ENCODE measurements at places on chromosomes 11 and 22.

GRCh38 chr11:33227578-33228261 is 29.5 kb upstream of the HIPK3 start:
- no peak for DNase-seq

GRCh38 chr11:2302306-2302895 is 588 bp downstream of the TSPAN32 start:
- DNase-seq: no peak

DNA sequence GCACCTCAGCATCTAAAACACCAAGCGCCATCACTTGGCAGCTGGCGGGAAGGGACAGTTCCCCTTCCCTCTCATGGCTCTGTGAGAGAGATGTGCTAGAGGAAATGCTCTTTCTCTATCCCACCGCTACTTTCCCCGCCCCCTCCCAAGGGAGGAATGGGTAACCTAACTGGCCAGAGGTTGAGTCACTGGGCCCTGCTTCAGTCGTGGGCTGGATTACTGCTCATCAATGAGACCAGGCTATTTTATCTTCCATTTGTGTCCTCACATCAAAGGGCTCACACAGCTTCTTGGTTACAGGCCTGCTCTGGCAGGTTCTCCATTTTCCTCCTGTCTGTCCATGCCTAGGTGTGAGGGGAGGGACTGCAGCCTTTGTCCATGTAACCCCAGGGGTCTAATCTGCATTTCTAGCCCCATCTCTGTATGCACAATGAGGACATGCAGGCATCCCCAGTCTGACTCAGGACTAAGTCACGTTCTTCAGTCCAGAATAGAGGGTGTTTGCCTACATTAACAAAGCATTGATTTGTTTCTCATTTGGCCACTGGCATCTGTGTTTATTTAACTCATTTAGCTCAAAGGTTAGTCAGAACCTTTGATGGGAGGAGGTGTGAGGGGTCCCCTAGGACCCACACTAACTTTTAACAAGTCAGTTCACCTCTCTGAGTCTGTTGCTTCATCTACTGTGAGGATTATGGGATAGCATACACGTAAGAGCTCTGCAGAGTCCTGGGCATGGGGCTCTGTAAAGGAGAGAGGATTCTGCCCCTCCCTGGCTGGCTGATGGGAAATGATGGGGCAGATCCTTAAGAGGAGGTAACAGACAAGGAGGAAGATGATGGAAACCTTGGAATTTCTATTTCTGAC is 99.1 kb downstream of the XRRA1 start:
- no peak for DNase-seq

GRCh38 chr11:111476366-111476765 is 35.8 kb downstream of the BTG4 start:
- DNase-seq: no peak

GRCh38 chr11:9972989-9973388 is 309.1 kb downstream of the SWAP70 start:
- DNase-seq: no peak

DNA sequence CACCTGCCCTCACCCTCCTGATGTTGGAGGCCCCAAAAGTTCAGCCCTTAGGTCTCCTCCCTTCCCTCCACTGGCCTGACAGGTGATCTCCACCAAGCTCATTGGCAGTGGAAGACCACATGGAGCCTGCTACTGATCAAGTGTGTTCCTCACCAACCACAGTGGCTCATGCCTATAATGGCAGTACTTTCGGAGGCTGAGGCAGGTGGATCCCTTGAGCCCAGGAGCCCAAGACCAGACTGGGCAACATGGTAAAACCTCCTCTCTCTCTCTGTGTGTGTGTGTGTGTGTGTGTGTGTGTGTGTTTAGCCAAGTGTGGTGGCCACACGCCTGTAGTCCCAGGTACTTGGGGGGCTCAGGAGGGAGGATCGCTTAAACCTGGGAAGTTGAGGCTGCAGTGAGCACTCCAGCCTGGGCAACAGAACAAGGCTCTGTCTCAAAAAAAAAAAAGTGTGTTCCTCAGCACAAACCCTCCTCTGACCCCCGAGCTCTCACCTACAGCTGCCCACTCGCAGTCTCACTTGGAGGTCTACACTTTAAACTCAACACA is 4.3 kb upstream of the YPEL1 start:
- no peak for DNase-seq

GRCh38 chr11:72363112-72363511 is 71.2 kb downstream of the CLPB start:
- no peak for DNase-seq

DNA sequence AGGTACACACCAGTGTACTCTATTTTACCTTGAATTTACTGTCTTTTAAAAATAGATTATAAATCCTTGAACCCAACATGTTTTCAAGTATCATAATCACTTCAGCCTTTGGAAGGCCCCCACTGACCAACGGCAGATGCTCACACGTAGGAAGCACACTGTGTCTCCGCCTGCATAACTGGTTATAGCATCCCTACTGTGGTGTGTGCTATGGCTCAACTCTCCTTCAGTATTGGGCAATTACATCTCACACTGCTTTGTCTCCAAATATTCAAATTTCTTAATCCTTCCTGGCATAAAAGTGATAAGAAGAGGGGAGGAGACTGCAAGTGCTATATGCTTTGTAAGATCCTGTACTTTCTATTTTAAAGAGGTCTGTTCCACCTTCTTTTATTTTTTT is 165.7 kb downstream of the CADM1 start:
- no peak for DNase-seq

DNA sequence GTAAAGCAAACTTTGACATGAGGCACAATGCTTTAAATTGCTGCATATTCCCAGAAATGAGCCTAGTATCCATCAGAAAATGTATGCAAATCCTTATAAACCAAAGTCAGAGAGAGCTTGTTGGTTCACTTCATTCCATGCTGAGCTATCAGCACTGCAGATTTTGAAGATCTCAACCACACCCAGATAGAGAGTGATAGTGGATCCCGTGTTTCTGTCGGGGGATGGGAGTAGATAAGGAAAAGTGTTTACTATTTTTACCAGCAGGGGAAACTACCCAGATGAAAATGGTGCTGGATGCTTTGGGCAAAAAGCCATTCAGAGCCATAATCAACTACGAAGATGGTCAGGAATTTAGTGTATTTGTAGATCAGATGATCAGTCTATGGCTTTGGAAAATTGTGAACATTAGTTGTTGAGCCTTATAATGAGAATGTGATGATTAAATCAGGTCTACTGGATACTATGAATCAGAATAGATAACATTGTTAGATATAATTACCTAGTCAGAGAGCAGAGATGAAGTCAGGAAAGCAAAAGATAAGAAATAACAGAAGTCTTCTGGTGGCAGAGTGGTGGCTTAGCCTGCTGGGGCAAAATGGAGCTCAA is 10.8 kb downstream of the OR51B6 start:
- no peak for DNase-seq

DNA sequence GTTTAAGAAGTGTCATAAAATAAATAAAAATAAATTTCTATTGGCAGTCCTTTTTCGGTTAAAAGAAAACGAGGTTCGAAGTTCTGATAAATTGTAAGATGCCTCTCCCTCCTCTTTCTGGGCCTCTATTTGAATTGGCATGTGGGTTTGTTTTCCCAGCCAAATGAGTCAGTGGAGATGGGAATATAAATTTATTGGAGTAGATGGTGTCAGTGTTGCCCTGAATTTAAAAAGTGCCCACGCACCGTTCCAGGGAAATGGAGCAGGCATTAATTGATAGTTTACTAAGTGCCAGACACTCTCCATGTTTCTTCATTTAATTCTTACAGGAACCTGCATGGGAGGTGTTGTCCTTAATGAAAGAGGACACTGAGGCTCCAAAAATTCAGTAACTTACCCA is 119.2 kb downstream of the FEZ1 start:
- DNase-seq: no peak
